Stimulated activated CD8-positive, alpha-beta memory T cell treated with anti-CD3 and anti-CD28 coated beads, Interleukin-4, amount 100 ng/mL, for 1 hour (primary cell): ENCODE measurements at places on chromosomes 7 and 10.

DNA sequence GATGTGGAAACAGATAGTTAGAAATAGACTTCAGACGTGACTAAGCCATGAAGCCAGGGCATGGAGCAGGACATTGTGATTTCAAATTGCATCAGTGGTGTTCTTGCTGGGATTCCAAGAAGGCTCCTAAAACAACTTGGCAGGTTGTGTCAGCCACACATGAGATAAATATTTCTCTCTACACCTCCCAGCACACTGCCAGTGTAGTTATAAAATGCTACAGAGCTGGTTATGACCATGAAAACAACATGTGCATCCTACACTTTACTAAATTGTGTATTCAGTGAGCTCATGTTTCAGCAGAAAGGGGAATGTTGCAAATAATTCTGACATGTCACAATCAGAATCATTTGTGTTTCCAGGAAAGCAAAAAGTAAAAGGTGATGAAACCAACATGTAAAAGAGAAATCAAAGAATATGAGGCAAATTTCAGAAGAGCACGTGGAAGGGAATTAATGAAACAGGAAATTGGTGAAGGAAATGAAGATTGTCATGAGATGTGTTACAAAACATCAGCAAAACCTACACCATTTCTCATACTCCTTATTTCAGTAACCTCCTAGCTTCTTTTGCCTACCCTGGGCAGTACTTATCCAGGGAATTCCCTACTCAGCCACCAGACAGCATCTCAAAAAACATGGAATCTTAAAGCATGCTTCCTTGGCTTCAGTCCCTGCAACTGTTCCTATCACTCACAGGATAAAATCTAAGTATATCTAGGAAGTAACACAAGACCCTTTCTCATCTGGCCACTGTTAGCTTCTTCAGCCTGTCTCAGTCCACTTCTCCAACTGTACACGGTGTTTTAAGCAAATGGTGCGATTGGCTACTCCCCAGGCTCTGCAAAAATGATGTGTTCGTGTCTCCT is 5.8 kb upstream of the CYP3A7 start:
- no peak for DNase-seq

DNA sequence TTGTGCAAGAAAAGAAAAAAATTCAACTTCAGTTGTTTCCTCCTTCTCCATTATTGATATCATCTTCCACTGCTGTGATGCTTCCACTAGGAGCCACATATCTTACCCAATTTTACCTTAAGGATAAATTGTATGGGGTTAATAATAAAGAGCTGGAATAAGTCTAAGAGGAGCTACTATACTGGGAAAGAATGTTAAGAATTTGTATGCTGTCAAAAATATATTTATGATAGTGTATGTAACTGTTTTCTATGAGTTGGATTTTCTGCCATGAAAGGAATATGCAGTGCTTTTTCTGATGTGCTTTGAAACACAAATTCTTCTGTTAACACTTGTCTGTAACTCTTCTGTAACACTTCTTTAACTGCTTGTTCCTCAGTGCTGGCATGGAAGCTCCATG is 219.1 kb downstream of the VTI1A start:
- no peak for DNase-seq

GRCh38 chr10:27713941-27714340 is 31.7 kb downstream of the MKX start:
- no peak for DNase-seq

GRCh38 chr10:84352251-84352842 is 24.0 kb downstream of the CCSER2 start:
- DNase-seq, result no peak

GRCh38 chr7:1638215-1638661 is 31.8 kb upstream of the ELFN1 start:
- no peak for DNase-seq

DNA sequence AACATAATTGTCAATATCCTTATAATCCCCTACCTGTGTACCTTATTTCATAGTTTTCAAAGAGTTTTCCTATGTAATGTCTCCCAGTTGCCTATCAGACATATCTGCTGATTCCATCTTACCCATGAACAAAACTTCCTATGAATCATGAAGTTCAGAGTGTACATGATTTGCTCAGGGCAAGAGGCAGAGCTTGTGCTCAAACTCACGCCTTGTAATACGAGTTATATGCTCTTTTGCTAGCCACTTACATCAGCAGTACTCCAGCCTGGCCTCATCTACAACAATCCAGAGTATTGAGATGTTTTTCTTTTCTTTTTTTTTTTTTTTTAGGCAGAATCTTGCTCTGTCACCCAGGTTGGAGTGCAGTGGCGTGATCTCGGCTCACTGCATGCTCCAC is 11.8 kb downstream of the PKD2L1 start:
- DNase-seq, result no peak

DNA sequence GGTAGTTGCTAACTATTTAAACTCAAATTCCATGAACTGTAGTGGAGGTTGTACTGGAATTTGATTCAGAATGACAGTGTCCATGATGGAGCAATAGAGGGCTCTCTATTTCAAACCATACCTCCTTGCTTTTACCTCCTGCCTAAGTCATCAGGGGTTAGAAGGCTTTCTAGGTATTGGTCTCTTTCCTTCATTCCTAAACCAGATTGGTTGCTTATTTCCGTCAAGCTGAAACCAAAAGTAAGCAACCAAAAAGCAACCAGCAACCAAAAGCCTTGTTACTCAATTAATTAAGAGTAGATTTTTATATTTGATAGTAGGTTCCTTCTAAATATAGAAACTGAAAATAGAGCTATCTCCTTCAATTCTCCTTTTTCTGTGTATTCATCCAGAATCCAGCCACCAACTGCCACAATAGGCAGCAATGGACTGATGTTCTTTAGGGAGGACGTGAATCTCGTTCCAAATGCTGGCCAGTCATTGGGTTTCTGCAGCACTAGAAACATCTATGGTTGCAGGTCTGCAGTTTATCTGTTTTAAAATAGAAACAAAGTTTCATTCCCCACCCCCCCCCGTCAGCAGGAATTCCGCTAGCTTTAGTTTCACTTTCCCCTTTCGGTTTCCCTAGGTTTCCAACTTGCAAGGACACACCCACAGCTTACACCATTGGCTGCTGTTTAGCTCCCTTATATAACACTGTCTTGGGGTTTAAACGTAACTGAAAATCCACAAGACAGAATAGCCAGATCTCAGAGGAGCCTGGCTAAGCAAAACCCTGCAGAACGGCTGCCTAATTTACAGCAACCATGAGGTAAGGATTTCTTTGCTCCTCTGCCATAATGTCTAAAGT is at the start of gene IFIT1:
IFIT1 (plus strand) TSS at position 717 of the 850 bp plus-strand sequence; CDS start at position 807, 90 bp downstream.
- DNase-seq, result no peak
